ENCODE measurements at places on chromosomes 12 and 14. TPM values are rescaled to one million over a fixed set of nuclear protein-coding genes. Genes with fewer than 3 reads are reported as not detected.

The TMPRSS12 gene
- not detected for total RNA-seq

GRCh38 chr12:119206348-119207062 is 27.8 kb downstream of the HSPB8 start:
- no peak for DNase-seq

DNA sequence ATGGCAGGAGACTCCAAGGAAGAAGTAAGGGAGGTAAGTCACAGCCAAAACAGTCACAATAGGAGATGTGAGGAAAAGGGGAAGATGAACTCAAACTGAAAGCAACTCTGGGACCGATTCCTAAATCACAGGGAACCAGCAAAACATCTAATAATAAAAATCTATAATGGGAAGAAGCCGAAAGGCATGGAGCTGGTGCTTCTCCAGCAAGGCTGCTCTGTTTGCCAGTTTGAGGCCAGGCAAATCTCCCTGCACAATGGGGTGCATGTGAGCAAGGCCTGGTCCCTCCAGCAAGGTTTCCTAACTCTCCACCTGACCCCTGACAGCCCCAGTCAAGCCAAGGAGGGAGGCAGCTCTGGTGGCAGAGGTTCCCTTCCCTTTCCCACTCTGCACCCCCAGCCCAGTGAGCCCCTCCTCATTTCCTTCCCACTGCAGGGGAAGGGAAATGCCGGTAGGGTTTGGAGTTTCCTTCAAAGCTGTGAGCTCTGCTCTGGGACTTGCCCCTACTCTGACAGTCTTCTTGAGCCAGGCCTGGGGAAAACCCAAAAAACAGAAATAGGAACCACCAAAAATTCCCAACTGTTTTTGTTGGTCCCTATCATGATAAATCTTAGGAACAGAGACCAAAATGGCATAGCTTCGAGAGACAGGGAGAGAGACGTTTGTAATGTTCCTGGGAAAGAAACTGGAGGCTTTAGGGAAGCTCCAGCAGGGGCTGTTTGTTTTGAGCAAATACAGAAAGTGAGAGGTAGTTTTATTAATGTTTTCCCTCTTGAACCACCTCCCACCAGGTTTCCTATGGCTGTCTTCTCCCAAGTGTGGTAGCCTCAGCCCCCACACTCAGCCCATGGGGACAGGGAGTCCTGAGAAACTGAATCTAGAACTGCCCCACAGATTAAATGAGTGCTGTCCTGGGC is 34.6 kb downstream of the FMNL3 start:
- no peak for DNase-seq

- DNase-seq: no peak
Observed at GRCh38 chr14:75120541-75121291, 6.1 kb downstream of the NEK9 start.

DNA sequence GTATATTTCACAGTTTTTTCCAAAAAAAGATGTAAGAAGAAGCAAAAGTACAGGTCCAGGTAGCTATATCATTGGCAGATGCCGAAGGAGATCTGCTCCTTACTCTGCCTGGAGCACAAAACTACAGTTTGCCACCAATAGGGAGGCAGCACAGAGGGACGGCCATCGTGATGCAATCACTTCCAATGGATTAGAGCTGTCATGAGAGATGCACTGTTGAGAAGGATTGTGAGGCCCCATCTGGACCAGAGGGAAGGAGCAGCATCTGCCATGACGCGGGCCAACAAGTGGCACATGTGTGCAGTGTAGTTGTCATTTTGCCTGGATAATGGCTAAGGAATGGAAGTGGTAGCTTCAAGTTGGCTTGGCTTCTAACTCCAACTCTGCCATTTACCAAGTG is 318.8 kb upstream of the FKBP4 start:
- DNase-seq: no peak

DNA sequence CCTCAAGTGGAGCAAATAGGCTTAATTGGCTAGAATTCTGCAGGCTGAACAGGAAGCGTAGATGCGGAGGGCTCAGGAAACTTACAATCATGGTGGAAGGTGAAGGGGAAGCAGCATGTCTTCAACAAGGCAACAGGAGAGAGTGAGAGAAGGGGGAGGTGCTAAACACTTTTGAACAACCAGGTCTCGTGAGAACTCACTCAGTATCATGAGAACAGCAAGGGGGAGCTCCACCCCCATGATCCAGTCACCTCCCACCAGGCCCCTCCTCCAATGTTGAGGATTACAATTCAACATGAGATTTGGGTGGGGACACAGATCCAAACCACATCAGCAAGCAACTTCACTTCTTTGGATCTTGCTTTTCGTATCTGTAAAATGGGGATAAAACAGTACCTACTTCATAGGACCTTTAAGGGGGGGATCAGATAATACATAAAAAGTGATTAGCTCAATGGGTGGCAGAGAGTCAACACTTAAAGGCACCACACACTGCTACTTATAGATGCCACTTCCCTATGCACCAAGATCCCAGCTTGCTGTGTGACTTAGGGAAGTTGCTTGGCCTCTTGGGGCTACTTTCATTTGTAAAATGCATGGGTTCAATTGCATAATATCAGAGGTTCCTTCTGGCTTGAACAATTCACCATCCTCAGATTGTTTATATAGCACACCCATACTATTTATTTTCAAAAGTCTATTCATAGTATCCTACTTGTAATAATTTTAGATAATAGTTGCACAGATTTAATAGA is 184.8 kb upstream of the RPH3A start:
- no peak for DNase-seq
